ENCODE measurements at places on chromosomes 5 and 9.

DNA sequence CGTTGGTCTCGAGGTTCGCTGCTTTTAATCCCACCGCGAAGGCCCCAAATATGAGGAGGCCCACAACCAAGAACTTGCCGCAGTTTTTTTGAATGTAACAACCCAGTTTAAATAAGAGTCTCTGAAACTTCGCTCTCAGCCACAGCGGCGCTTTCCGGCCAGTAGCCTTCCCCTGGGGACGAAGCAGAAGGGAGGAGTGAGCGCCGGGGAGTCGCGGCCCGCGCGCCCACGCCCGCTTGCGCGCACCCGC, 10.4 kb downstream of the PTCH1 start:
- DNase-seq: no peak
- H3K4me1 ChIP-seq: peaks cover 51% of the 10 kb centered on the region
- H3K4me3 ChIP-seq: peak overlapping the region; percentile 52
- H3K27ac ChIP-seq: no peak overlapping the region
- H3K36me3 ChIP-seq: no peaks in the 10 kb centered on the region

- H3K27me3 ChIP-seq: no peaks in the 10 kb centered on the region
These were observed 32.7 kb upstream of the ZCCHC9 start for GRCh38 chr5:81268521-81269196.

DNA sequence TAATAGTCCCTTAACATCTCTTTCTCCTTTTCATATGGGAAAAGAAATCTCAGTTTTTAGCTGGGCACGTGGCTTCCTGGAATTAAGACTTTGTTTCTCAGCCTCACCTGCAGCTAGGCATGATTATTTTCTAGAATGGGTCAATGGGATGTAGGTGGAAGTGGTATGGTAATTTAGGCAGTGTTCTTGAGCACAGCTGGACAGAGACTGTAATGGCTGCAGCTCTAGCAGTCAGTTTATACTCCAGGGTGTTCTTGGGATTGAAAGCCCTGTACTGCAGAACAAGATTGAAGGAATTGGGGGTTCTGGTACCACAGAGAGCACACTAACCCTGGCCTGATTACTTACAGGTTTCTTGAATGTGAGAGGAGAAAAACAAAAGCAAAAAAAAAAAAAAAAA, 455.9 kb upstream of the ZNF608 start:
- H3K4me1 ChIP-seq: peaks cover 14% of the 10 kb centered on the region
- H3K27ac ChIP-seq: no peak overlapping the region
- H3K27me3 ChIP-seq: no peaks in the 10 kb centered on the region
- DNase-seq: no peak
- no peak overlapping the region for H3K4me3 ChIP-seq

GRCh38 chr9:14906000-14906399, 4.2 kb downstream of the FREM1 start:
- no peak overlapping the region for H3K27ac ChIP-seq
- H3K4me1 ChIP-seq: peaks cover 10% of the 10 kb centered on the region
- no peaks in the 10 kb centered on the region for H3K36me3 ChIP-seq
- DNase-seq: no peak
- H3K27me3 ChIP-seq: no peaks in the 10 kb centered on the region

DNA sequence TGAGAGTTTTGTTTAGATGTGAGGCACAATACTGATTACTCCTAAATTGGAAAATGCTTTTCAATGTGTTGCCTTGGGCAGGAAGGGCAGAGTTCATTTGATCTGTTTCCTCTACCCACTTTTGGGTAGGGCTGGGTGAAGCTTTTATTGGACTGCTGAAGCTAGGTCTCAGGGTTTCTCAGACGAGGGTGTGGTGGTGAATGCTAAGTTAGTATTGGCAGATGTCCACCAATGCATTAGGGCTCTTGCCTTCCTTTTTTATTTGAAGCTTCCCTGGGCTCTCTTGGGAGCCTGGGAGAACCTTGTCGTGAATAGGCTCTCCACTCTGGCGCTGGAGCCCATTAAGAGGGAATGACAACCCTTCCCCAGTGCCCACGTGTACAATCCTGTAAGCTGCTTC, 23.1 kb downstream of the SPTAN1 start:
- H3K27ac ChIP-seq: no peak overlapping the region
- no peaks in the 10 kb centered on the region for H3K4me1 ChIP-seq
- peaks cover 37% of the 10 kb centered on the region for H3K36me3 ChIP-seq
- DNase-seq: no peak
